ENCODE measurements at places on chromosomes 13 and 19.

DNA sequence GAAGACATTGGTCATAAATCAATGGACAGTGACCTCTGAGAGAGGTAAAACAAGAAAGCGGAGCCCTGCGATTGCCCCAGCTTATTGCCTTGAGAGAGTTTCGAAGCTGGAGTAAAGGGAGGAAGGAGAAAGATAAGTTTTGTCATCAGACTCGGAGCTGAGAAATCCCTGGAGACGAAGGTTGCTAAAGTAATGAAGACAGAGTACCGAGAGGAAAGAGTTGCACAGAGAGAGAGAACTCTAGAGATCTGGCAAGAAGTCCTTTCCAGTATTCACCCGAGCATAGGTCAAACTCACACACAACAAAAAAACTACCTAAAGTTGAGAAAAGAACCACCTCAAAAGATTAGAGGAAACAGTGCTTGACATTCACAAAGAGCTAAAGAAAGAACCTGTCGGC is 472.0 kb downstream of the DACH1 start:
- DNase-seq = no peak

DNA sequence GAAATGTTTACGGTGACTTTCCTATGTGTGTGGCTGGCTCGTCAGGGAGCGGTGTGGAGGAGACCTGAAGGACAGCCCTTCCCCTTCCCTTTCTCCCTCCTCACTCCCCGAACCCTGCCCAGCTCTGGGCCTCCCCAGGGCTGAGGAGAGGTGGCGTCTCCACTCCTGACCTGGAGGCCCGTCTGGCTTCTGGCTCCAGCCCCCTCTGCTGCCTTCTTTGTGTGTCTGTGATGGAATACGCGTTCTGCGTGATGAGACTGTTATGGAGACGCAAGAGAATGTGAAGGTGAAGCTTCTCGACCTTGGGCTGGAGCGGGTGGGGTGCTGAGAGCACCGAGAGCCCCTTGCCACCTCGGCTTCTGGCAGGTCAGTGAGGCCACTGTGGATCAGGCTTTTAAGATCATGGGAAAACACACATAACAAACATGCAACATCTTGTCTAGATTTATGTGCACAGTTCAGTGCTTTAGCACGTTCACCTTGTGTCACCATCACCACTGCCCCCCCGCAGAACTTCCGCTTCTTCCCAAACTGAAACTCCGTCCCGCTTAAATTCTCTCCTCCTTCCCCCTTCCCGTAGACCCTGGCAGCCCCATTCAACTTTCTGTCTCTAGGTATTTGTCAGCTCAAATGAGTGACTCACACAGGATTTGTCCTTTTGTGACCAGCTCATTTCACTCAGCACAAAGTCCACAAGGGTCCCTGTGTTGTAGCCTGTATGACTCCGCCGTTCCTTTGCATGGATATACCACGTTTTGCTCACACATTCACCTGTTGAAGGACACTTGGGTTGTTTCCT is 24.7 kb downstream of the ATP11A start:
- DNase-seq = no peak

DNA sequence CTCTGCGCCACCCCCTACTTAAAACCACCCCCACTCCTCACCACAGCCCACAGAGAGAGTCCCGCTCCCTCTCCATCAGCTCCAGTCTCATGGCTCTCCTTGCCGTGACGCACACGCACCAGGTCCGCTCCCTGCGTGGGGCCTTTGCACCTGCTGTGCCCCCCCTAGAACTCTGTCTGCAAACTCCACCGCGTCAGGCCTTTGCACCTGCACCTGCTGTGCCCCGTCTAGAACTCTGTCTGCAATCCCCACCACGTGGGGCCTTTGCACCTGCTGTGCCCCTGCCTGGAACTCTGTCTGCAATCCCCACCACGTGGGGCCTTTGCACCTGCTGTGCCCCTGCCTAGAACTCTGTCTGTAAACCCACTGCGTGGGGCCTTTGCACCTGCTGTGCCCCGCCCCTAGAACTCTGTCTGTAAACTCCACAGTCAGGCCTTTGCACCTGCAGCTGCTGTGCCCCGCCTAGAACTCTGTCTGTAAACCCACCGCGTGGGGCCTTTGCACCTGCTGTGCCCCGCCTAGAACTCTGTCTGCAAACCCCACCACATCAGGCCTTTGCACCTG is 4.2 kb downstream of the SHC2 start:
- DNase-seq = no peak

DNA sequence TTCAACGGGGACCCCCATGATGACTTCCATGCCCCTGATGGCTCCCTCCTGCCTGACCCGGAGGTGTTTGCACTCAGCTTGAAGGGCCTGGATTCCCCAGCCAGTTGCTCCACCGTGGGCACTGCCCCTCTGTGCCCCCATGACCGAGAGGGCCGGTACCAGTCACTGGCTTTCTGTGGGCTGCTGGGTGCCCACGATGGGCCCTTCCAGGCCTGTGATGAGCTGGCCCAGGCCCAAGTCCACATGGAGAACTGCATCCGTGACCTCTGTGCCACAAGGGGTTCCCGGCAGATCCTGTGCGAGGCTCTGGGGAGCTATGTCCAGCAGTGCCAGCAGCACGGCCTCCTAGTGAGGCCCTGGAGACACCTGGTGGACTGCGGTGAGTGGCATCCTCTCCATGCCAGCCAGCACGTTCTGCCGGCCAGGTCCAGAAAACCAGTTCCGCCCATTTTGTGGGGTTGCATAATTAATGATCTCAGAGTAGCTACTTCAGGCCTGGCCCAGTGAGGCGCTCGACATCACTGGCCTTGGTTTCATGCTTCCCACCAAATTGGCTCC is 34.9 kb upstream of the FXYD3 start:
- DNase-seq = no peak

DNA sequence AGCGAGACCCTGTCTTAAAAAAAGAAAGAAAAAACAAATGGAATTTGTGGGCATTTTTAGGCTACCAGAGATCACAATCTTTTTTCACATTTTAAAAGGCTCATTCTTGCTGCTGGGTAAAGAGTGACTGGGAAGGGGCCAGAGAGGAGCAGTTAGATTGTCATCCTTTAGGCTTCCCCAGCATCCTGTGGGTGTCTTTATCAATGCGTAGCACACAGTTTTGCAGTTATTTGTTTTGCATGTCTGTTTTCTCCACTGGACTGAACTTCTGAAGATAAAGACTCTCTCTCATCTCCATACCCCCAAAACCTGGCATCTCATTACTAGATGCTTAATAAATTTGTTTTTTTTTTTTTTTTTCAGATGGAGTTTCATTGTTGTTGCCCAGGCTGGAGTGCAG is 2.1 kb upstream of the UTP14C start:
- no peak for DNase-seq

GRCh38 chr13:67916650-67917049 is 686.5 kb upstream of the PCDH9 start:
- no peak for DNase-seq

DNA sequence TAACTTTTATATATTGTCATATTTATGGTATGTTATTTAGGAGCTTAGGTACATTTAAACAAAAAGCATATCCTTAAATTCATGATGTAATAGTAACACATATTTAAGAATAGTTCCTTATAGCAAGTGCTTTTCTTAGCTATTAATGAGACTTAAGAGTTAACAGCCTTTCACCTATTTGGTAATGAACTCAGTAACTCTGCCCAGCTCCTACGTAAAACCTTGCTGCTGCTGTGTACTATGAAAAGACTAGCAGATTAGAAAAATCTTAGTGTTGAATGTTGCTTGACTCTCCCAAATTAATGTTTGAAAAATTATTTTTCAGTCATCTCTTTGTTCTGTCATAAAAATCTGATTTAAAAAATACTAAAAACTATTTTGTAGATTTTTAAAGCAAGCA is 6.9 kb downstream of the GPR180 start:
- DNase-seq = no peak

GRCh38 chr13:41503356-41503755 is 46.0 kb downstream of the RGCC start:
- DNase-seq = no peak

- no peak for DNase-seq
These were observed 354.1 kb downstream of the KLF5 start for GRCh38 chr13:73412933-73413332.

DNA sequence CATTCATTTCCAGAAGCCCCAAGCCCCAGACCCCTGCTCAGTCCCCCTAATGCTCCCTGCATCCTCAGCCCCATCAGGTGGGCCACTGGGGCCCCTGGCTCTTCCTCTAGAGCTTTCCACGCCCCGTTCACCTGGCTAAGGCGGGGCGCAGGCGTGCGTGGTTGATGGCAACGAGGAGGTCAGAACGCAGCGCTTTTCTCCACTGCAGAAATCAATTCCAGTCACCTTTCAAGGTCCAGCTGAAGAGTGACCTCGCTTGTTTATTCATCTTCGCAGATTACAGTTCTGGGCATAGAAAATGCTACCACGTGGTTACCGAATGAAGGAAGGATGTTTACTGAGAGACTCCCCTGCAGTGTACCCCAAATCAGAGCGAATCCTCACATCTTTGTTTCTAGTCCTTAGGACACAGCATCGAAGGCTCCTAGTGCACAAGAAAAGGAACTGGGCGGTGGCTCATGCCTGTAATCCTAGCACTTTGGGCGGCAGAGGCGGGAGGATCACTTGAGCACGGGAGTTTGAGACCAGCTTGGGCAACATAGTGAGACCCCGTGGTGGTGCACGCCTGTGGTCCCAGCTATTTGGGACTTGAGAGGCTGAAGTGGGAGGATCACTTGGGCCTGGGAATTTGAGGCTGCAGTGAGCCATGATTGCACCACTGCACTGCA is 828 bp upstream of the PBX4 start:
- no peak for DNase-seq

DNA sequence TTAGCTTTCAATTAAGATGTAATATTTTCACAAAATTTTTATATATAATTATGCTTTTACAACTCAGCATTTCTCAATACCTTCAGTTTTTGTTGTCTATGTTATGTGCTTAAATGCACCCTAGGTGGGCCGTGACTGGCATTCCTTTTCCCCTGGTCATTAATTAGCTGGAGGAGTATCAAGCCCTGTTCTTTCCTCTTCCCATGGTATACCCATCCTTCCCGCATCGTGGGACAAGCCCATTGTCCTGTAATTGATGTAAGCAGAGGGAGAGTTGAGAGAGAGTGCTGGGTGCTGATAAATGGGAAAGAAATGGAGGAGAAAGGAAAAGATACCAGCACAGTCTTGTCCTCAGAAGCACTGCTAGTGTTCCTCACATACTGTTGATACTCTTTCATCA is 591.7 kb downstream of the GPC6 start:
- DNase-seq = no peak

DNA sequence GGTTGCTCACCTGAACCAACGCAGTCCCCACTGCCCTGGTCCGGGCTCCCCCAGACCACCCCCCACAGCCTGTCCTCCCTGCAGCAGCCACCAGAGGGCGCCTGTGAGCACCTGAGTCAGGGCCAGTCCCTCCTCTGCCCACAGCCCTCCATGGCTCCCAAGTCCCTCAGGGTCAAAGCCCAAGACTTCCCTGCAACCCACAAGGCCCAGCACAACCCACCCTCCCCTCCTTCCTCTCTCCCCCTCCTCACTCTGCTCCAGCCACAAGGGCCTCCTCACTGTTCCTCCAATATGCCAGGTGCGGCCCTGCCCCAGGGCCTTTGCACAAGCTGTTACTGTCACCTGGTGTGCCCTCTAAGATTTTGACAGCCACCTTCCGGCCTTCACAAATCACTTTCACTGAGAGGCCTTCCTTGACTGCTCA is 10.9 kb downstream of the GNA15 start:
- no peak for DNase-seq

DNA sequence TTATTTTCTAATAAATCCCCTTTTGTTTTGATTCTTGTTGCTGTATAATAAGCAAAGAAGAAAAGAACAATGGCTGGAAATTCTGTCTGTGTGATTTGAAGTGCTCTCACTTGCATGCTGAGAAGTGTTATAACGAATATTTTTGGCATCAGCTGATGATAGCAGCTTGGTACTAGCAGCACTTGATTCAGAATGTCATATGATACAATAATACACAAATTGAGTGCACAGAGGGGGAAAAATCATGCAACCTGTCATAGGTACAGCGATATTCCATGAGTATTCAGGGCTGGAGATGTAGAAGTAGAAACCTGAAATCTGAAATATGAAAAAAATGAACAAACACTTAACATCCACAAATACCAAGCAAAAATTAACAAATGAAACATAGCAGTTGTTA is 108.1 kb downstream of the FGF14 start:
- no peak for DNase-seq

- DNase-seq = no peak
These were observed 3.3 kb upstream of the ZNF556 start for GRCh38 chr19:2863816-2864215.

DNA sequence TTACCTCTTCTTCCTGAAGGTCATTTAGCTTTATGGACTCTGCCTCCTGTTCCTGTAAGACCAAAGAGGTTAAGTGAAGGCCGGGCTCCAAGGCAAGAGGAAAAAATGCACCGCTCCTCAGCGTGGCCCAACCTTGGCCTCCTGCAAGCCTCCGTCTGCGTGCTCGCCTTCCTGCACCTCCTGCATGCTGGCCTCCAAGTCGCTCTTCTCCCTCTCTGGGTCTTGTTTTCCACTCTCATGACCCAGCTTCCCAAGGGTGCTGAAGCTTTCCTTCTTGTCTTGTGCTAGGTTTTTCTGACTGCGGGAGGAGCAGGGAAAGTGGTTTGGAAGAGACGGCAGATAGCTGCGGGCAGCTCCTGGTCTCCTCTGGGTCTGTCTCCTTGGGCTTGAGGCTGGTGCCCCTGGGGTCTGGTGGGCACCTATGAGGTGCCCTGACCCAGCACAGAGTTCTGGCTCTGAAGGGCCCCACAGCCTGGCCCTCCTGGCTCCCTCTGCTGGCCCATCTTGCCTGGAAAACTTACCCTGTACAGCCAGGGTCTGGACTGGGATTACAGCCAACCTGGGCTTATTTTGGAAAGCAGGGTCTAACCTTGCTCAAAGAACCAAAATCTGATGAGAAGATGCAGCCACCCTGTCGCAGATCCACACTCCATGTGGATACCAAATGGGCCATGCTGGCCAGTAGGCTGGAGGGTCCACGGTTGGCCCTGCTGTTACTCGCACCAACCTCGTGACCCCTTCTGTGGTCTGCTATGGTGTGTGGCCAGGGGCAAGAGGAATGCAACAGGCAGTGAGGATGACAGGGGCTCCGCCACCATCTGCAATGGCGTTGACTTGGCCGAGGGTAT is 5.2 kb downstream of the C13orf46 start:
- no peak for DNase-seq

DNA sequence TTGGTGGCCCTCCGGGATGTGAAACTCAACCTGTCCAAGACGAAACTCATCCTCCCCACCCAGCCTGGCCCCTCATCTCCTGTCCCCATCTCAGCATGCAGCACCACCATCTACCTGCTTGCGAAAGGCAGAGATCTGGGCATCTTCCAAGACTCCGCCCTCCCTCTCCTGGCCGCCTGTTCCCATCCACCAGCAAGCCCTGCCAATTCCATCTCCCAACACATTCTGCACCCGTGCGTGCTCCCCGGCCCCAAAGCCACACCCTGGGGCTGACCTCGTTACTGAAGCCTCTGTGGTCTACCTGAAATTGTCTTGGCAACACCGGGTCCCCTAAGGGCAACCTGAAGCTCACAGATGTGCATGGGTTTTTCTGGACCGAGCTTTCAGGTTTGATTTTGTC is 13.2 kb upstream of the CAMSAP3 start:
- no peak for DNase-seq

GRCh38 chr13:60689076-60689475 is 292.1 kb downstream of the TDRD3 start:
- no peak for DNase-seq

Data from NCI-H2081 treated with DMSO at 0.1 percent for 48 hours (cell line).